GM23248 (cell line): ENCODE measurements at places on chromosomes 1 and 21.
A peak's percentile ranks its signal among the peaks of the same experiment; 100 is the strongest.

DNA sequence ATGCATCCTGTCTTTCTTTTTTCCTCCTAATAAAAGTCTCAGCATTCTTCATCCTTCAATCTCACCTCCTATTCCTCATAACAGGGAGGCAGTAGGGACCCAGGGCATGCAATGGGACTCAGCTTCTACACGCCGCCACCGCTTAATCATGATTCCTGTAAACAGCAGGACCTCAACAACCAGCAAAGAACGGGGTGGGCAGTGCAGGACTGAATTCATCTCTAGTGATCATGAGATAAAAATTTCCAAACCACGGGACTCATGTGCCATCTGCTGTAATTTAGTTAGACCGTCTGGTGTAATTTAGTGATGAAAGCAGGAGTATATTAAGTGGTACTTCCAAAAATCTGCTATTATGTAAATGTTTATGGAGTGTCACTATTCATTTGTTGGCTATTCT, 5.4 kb downstream of the PRAMEF12 start:
- peak; percentile 7 for DNase-seq

DNA sequence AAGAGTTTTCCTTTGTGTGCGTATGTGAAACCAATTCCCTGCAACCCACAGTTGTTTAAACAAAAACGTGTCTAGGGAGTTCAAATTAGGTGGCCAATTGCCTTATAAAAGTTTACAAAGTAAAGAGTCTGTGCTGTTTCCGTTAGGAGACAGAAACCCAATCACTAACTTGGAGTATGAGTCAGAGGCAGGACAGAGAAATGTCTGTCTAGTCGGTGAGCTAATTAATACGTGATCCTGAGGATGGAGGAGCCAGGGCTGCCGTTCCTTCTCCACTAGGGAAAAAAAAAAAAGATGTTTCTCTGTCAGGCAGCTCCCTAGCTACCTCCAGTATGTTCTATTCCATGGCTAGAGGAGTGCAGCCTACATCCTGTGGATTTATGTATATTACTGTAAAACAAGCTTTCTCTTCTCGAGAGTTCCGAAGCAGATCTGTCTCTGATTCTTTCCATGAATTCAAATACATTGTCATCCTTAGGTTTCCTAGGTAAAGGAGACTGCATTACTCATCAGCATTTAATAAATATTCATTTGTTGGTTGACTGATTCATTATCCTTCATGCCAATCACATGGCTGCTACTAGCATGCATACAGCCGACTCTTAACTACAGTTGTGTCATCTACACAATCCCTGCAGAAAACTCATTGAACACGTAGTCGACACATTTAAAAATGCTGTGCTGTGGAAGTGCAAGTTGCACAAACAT, 430.6 kb downstream of the KIF26B start:
- peak; percentile 87 for DNase-seq

DNA sequence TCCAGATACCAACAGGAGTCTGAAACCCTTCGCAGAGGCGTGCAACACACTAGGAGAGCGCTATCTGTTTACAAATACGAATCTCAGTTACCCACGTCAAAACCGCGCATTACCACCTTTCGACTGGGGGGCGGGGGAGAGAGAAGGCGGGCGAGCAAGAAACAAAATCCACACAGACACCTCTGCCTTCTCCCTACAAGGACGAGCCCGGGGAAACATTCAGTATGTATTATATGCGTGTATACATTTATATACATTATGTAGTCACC, 722 bp downstream of the TUT4 start:
- peak; percentile 78 for DNase-seq

- no peak for DNase-seq
Measured at GRCh38 chr1:37656026-37656425, 21.3 kb upstream of the RSPO1 start.

GRCh38 chr1:234564035-234565029, 45.6 kb downstream of the IRF2BP2 start:
- DNase-seq = peak; percentile 89

- DNase-seq = no peak
Measured at GRCh38 chr1:184194236-184194635, 142.7 kb downstream of the TSEN15 start.

- no peak for DNase-seq
Measured at GRCh38 chr21:45997495-45998275, 16.1 kb downstream of the COL6A1 start.

DNA sequence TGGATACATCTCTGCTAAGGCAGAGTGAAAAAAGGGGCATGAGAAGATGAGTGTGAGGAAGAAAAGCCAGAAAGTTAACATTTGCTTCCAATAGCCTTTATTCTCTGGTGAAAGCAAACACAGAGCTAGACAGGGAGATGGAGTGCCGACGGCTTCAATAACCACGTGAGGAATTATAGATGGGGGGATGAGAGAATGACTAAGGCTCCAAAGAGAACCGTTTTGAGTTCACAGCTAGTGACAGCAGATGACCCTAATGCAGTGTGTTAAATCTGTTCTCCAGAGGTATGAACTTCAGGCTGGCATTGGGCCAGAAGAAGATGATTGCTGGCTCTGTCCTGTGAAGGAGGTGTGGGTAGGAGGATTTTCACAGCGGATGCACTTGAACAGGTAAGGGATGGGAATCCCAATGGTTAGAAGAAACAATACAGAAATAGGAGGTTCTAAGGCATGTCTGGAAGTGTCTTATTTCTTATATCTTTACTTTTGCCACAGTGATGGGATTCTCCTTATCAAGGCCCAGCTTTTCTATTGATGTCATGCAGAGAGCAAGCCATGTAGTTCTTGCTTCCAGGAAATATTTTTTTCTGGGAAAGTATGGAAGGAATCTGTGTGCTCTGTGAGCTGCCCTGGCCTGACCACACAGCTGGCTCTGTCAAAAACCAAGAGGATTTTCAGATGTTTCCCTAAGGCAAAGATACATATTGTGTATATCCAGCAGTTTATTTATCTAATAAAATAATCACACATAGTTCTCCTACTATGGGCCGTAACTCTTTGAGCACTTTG, 573.8 kb downstream of the LTN1 start:
- DNase-seq = peak; percentile 19

- DNase-seq = peak; percentile 60
Measured at GRCh38 chr1:182348961-182349747, 42.4 kb downstream of the GLUL start.
